ENCODE measurements at places on chromosomes 1 and 21.

GRCh38 chr1:31872658-31873636 lies 57.1 kb upstream of the SPOCD1 start:
- DNase-seq, result no peak

GRCh38 chr1:94218332-94218731 lies 19.1 kb downstream of the ARHGAP29 start:
- DNase-seq, result no peak

- no peak for DNase-seq
Measured at GRCh38 chr1:34970829-34971228, 14.3 kb downstream of the TMEM35B start.

DNA sequence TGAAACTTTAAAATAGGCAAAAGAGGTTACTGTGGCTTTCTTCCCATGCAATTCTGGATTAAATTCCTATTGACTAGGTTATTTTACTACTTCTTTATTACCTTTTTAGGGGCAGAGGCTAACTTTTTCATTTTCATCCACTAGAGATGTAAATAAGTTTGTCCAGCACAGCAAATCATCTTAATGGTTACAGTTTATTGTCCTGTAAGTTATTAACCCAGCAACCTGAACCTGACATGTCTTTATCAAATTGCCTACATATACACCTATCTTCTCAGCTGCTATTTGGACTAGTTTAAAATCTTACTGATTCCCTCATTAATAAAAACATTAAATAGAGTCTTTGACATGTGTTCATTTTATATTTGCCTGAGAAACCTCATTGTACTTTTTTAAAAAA lies 6.9 kb upstream of the SCYL3 start:
- DNase-seq, result no peak

DNA sequence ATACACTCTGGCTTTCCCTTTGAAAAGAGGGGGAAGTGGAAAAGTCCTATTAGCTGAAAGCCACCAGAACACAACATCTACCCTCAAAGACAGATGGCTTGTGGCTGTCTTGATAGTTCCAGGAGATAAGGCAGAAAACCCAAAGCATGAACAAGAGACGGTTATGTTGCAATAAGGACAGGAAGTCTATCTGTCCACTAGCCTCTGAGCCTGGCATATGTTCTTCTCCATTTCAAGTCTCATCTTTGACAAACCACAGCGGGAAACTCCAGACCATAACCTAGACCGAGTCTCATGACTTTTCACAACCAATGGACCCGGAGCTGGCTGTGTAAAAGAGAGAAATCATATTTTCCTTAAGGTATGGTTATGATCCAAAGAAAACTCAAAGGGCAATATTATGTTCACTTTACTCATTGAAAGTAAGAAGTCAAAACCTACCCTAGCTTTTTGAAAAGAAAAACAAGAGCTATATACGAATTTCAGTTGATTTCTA lies 33.8 kb downstream of the DUSP10 start:
- DNase-seq, result peak; percentile 59

DNA sequence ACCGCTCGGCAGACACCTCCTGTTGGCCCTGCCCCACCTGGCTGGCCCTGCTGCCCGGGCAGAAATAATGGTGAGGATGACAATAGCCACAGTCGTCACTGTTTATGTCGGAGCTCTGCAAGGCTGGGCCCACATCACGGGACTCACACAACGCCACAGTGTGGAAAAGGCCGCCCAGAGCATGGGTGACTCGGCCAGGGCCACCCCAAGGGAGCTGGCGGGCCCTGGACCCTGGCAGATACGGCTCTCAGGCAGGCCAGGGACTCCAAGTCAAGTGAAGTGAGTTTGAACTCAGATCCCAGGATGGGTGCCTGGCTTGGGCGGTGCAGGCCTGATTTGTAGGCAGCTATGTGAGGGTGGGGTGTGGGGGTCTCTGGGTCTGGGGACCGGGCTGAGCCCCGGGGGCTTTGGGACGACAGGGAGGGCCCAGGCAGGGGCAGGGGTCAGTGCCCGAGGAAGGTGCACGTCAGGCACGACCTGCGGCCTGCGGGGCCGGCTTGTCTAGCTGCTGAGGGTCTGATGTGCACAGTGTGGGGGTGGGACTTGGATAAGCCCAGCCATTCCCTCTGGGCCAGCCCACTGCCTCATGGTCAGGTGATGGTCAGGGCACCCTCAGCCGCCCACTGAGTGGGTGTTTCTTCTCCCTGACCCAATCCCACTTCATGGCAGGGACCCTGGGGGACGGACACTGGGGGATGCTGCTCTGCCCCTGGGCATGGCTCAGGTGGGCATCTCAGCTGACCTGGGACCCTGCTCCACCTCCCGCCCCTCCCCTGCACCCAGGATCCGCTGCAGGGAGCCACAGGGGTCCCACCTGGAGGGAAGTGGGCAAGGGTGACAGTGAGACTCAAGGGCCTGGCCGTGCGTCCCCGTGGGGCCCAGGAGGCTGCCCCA lies 1.0 kb downstream of the RNF223 start:
- no peak for DNase-seq

DNA sequence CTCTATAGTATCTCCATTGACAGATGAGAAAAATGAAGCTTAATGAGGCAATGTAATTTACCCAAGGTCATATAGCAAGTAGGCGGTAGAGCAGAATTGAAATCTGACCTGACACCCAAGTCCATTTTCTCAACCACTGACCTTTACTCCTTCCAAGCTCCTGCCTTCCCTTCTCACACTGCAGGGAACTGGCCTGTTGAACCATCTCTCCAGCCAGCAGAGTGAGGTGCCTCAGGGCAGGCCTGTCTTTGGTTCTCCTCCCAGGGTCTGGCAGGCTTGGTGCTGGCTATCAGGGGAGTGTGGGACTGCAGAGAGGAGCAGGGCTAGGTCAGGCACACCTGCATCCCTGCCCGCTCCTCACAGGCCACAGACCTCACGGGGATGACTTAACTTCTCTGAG lies 126.8 kb downstream of the BEND5 start:
- DNase-seq, result no peak

- DNase-seq, result no peak
Measured at GRCh38 chr1:14328685-14329084, 269.8 kb upstream of the KAZN start.

GRCh38 chr1:237763751-237764150 lies 127.0 kb downstream of the ZP4 start:
- no peak for DNase-seq

GRCh38 chr1:58978096-58978495 lies 194.2 kb upstream of the JUN start:
- no peak for DNase-seq

DNA sequence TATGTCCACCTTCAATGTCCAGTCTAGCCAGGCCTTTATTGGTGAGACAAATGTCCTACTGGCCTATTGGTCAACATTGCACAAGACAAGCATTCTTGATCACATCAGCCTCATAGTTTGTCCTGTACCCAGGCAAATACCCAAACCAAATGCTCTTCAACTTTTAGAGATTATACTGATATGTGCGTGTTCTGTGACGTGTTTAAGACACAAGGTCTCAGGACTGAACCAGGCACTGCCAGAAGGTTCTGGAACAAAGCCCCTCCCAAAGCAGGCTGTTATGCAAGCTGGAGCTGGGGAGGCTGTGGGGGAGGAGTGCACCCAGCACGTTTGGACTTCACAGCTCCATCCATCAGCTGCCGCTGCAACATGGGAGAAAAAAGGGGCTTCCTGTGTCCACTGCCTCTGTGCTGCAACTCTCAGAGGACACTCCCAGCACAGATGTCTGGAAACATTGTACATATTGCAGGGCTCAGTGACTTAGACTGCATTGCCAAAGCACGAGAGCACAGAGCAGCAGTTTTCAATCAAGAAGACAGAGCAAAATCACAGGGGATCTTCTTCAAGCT lies 45.9 kb downstream of the NID1 start:
- DNase-seq, result peak; percentile 85

DNA sequence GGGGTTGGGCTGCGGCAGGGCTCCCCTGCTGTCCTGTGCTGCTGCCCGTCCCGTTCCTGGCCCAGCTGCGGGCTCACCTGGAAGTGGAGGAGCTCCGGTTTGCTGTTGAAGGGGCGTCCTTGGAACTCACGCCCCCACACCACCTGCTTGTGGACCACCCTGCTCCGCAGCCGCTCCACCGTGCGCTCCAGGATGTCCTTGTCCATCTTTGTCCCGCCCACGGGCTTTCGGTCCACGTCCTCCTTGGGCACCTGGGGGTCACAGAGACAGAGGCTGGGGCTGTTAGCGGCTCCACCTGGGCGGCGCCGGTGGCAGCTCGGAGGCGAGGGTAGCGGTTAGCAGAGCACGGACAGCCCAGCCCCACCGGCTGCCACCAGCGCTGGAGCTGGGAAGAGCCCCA lies 38.8 kb downstream of the CFAP74 start:
- DNase-seq, result no peak

DNA sequence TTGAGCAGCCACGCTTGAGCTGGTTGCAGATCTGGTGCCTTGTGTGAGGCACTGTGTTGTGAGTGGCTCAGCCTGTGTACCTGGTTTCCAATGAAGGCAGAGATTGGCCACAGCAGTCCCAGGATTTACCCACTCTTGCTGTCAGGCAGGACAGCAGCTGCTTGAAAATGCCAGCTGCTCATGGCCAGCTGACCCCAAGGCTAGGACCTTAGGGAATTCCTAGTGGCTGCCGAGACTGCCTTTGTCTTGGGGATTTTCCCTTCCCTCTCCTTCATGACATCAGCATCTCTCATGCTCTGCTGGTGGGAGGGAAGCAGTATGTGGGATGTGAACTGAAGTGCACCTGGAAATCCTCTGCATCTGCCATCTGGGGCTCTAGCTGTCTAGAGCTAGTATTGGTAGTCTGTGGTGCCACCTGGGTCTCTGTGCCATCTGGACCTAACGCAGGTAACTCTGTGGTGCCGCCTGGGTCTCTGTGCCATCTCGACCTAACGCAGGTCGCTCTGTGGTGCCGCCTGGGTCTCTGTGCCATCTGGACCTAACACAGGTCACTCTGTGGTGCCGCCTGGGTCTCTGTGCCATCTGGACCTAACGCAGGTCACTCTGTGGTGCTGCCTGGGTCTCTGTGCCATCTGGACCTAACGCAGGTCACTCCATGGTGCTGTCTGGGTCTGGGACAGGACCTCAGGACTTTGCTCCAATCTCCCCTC lies 3.8 kb upstream of the LRRC47 start:
- DNase-seq, result no peak

DNA sequence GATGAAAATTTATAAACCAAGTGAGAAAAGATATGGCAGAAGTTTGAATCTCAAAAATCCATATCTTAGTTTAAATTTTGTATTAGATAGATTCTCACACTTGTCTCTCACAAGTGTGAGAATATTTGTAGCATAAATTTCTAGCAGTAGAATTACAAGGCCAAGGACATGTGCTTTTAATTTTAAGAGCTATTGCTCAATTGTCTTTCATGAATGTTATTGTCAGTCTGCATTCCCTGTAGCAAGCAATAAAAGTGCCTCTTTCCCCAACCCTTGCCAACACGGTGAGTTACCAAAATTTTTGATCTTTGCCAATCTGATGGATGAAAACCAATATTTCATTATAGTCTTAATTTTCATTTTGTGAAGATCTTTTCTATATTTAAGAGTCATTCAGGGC lies 64.0 kb downstream of the CTH start:
- peak; percentile 82 for DNase-seq

DNA sequence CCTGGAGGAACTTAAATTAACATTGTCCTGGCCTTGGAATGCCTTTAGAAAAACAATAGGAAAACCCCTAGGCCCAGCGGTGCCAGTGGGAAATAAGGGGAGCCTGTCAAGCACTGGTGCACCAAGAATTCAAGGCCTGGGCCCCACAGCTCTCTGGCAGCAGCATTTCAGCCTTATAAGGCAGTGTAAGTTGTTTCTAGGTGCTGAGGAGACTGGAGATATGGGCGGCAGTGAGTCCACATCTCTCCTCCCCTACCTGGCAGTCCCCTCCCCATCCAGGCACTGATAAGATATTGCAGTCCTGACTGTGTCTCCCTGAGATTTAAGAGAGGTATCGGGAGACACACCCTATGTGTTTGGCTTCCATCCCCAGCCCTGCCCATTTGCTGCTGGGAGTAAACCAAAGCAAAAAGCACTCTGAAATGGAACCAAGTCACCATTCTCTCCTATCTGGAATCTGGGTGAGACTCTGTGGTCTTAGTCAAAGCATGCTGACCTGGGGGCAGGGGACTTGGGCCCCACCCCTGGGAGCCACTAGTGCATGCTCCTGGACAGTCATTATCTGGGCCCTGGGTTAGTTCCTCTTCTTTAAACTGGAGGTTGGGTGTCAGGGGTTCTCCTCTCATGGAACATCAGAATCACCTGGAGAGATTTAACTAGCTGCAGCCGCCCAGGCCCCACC lies 30.5 kb downstream of the DEGS1 start:
- DNase-seq, result no peak

Data from adipocyte (in vitro differentiated cells).